G401 (cell line): ENCODE measurements at places on chromosomes 4 and X.

DNA sequence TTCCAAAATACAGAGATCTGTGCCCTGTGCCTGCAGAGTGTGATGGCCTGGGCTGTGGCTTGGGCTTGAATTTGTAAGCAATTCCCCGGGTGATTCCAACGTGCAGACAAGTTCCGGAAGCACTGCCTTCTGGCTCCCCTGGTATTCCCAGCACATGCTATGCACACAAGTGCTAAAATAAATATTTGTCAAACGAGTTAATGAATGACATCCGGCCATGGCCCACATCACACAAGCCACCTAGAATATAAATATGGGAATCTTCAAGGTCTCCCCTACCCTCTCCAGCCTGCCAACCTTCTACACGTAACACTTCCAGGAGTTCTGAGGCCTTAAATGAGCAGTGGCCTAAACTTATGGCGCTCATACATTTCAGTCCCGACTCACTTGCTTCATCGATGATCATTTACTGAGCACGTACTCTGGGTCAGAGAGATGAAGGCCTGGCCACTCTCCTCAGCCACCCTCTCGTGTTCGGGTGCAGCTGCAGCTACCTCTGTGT is 21.3 kb downstream of the DCTD start:
- DNase-seq: no peak

DNA sequence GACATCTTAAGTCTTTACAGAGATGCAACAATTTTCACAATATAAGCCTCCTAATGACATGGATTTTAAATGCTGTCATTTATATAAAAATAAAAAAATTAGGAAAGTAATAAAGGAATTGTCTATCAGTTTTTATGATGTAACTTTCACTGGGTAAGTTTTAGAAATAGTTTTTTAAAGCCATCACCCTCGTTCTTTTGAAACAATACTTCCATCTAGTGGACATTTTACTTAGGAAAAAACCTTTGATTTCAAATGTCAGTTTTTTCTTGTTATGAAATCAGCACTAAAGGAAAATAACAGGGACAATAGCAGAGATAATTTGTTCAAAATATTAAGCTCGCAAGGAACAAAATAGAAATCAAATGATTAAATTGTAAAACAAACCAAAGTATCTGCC is 24.3 kb upstream of the NDNF start:
- peak; percentile 23 for DNase-seq

DNA sequence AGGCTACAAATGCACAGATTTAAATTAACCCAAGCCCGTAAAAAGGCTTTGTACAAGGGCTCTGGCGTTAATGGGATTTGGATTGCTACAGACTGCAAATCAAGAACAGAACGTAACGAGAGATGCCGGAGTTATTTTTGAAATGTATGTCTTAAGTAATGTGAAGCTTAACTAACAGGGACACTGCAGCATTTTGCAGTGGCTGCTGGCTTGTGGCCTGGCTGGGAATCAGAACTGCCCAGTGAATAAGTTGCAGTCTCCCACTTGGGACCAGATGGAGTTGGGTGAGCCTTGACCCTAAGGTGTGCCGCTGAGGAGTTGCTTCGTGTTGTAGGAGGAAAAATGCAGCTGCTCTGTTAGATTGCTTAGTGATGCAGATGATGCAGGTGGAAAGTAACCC is 318.4 kb downstream of the DHX15 start:
- no peak for DNase-seq

DNA sequence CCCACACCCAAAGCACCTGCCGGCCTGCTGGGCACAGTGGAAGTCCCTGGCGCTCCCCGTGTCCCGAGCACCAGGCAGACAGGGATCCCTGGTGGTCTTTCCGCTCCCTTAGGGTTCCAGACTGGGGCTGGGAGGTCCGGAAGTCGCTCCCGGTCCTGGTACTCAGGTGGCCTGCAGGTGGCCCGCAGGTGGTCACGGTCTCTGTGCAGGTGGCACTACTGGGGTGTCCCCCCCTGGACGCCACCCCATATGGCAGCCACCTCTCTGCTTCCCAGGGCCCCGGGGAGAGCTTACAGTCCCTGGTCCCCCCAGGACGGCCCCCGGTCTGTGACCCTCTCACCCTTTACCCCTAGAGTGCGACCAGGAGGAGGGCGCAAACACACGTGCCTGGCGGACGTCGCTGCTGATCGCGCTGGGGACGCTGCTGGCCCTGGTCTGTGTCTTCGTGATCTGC is 13.6 kb downstream of the SLC25A6 start:
- no peak for DNase-seq

DNA sequence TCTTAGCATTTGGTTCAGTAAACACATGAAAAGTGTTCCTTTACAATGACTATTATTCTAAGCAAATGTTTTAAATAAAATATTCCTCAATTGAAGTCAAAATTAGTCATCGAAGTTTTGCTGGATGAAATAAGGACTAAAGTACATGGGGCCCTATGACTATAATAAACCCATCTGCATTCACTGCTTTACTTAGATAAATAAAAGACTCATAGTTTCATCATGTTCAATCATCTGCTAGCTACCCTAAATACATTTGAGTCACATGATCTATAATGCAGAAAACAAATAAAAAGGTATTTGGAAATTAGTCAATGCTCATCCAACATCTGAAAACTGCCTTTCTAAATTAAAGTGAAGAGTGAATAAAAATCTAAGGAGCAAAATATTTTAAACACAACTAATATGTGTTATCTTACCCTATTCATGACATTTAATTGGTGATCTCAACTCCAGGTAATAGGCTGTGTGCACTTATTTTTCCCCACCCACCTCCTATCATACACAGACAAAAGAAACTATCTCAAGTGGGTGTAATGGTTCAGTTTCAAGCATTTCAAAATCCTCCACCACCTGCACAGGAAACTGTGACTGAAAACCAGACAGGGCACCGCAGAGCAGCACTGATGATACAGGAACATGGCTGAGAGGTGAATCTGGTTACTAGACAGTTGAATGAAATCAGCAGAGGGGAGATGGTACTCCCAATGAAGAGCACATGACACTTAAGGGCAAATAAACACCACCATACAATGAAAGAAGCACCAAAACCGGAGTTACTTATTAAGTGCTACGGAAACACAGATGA is 78.6 kb downstream of the CAMK2D start:
- DNase-seq: no peak

GRCh38 chrX:108270280-108270679 is 167.9 kb downstream of the COL4A6 start:
- no peak for DNase-seq

GRCh38 chr4:151806511-151806927 is 45.7 kb upstream of the GATB start:
- peak; percentile 38 for DNase-seq

GRCh38 chrX:2614911-2615310 is 76.2 kb upstream of the CD99 start:
- peak; percentile 19 for DNase-seq

GRCh38 chr4:173415885-173416653 is 17.2 kb upstream of the SCRG1 start:
- no peak for DNase-seq

GRCh38 chrX:78388663-78389062 is 61.3 kb upstream of the CYSLTR1 start:
- no peak for DNase-seq

GRCh38 chr4:80249144-80249543 is 17.3 kb upstream of the FGF5 start:
- DNase-seq: peak; percentile 71

DNA sequence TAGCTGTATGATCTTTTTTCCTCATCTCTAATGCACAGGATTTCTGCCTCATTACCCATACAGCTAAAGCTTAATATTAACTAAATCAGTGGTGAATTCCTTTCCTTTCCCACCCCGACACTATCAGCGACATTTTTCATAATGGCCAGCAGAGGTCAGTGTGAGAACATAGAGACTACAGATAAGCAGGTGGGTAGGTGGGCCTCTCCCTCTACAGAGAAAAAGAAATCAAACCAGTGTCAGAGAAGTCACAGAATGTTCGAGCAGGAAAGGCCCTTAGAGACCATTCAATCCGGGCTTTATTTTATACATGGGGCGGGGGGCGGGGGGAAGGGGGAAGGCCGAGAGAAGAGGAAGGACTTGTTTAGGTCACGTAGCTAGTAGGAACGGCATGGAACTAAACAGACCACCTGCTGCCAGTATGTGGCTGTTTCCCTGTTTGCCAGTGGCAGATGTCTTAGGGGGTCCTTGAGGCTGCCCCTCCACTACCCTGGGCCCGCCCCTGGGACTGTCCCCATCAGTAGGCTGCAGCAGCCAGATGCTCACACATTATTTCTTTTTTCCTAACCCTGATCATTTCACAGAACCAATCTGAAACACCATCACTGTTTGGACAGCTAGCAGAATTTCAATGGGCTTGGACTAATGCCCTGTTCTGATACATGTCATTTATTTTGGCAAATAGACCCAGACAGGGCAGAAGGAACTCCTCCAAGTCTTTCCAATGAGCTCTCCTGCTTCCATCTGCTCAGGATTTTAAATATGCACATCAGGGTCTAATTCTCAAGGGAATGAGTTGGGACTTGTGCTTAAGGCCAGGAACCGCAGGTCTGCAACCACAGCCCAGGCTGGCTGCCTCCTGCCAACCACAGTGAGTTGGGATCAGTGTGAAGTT is 133.4 kb downstream of the ATG4A start:
- DNase-seq: peak; percentile 25

DNA sequence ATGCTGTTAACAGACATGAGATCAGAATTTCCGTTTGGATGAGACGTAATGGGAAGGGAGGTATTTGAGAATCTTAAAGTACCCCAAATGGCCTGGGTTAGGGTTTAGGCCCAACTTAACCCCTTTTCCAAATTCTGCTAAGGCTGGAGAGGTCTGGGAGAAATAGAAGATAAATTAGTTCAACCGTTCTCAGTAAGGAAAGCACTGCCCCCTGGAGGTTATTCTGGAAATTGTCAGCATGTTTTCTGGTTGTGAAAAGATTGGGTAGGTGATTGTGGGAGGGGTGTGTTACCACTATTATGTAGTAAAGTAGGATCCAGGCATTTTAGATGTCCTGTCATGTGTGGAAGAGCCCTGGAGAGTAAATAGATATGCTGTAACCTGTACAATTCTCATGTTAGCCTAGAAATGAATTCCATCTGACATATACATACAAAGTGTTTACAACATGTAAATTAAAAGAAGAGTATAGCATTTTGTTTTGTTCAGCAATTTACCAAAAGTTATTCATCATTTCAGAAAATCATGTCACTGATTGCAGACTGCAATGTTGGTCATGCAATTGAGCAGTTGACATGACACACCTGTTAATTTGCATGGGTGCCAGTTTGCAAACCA is 26.8 kb upstream of the GRXCR1 start:
- DNase-seq: peak; percentile 64

DNA sequence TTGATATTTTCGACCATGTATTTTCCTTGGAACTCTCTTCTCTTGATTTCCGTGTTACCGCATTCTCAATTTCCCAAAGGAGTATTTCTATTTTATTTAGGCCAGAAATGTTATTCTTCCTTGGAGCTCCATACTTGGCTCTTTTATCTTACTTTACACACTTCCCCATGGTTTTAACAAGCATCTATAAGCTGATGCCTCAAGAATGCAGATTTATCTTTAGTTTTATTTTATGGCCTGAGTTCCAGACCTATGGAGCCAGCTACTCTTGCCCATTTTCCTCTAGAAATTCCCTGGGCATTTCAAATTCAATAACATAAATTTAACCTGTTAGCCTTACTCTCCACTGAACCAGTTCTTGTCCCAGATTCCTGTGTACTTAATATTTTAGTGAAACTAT is 43.7 kb downstream of the SULT1E1 start:
- no peak for DNase-seq

- no peak for DNase-seq
Observed at GRCh38 chrX:20007962-20008622, 17.2 kb upstream of the BCLAF3 start.

DNA sequence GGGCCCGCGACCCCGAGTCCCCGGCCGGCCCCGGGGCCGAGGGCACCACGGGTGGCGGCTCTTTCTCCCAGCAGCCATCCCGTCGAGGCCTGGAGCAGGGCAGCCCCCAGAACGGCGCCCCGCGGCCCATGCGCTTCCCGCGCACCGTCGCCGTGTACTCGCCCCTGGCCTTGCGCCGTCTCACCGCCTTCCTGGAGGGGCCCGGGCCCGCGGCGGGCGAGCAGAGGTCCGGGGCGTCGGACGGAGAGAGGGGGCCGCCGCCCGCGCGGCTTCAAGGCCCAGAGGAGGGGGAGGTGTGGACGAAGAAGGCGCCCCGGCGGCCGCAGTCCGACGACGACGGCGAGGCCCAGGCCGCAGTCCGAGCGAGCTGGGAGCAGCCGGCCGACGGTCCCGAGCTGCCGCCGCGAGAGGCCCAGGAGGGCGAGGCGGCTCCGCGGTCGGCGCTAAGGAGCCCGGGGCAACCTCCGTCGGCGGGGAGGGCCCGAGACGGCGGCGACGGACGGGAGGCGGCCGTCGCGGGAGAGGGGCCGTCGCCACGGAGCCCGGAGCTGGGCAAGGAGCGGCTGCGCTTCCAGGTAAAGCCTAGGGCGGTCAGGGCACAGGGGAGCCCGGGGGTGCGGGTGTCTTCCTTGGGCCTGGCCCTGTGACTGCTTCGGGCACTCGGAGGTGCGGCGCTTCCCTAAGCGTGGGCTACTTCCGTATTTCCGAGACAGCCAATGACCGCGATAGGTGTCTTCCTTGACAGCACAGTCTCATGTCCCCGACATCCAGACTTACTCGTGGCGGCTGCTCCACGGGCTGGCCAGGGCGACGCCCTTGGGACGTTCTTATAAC is 845 bp downstream of the ZAR1 start:
- no peak for DNase-seq

- peak; percentile 91 for DNase-seq
Observed at GRCh38 chrX:93673056-93673868, at the start of gene NAP1L3. TSS of gene NAP1L3 (minus strand) at chrX:93673578. CDS start at chrX:93673304, 274 bp downstream.

DNA sequence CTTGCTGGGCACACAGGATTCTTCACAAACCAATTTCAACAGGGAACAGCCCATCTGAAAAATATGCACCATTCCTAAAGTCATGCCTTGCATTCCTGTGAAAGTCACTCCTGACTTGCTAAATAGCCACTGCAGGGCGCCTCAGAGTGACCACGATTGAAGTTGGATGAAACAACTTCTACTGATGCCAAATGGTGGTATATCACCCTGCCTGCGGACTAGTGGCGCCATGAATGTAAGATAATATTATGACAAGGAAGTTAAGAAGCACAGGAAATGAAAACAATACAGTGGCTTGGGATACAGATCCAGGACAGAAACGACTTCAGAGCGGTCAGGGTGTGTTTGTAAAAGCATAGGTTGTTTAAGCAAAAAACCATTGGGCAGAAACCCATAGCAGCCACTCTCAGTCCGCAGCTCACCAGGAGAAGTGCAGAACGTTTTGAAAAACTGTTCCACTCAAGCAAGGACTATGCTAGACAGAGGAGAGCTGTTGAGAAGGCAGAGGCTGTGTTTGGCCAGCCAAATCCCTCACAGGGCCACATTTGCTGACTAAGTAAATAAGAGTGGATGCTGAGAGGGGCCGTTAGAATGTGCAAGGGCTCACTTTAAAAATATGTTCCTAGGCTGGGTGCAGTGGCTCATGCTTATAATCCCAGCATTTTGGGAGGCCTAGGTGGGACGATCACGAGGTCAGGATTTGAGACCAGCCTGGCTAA is 250.4 kb downstream of the PTTG2 start:
- no peak for DNase-seq

GRCh38 chr4:76607266-76607799 is 172.3 kb downstream of the SHROOM3 start:
- no peak for DNase-seq
